ENCODE measurements at places on chromosomes 12 and 14. TPM values are rescaled to one million over a fixed set of nuclear protein-coding genes. Genes with fewer than 3 reads are reported as not detected.

FOXA1 gene
- total RNA-seq, result not detected

GALNT6 gene
- 15.4 TPM for total RNA-seq

RNASE1 gene
- total RNA-seq, result not detected

SELPLG gene
- total RNA-seq, result 224 TPM

CLEC7A gene
- total RNA-seq, result not detected

AKAP5 gene
- 0.50 TPM for total RNA-seq

OAS3 gene
- total RNA-seq, result 50.4 TPM

HOXC12 gene
- not detected for total RNA-seq

LRP1 gene
- total RNA-seq, result 1.6 TPM

SLC5A8 gene
- not detected for total RNA-seq

PZP gene
- not detected for total RNA-seq
